Omental fat pad (tissue), 4 donors: ENCODE measurements at places on chromosomes 16 and 17. TPM values are rescaled to one million over a fixed set of nuclear protein-coding genes. Genes with fewer than 3 reads are reported as not detected.

Gene TP53TG3C
- not detected for total RNA-seq

DNA sequence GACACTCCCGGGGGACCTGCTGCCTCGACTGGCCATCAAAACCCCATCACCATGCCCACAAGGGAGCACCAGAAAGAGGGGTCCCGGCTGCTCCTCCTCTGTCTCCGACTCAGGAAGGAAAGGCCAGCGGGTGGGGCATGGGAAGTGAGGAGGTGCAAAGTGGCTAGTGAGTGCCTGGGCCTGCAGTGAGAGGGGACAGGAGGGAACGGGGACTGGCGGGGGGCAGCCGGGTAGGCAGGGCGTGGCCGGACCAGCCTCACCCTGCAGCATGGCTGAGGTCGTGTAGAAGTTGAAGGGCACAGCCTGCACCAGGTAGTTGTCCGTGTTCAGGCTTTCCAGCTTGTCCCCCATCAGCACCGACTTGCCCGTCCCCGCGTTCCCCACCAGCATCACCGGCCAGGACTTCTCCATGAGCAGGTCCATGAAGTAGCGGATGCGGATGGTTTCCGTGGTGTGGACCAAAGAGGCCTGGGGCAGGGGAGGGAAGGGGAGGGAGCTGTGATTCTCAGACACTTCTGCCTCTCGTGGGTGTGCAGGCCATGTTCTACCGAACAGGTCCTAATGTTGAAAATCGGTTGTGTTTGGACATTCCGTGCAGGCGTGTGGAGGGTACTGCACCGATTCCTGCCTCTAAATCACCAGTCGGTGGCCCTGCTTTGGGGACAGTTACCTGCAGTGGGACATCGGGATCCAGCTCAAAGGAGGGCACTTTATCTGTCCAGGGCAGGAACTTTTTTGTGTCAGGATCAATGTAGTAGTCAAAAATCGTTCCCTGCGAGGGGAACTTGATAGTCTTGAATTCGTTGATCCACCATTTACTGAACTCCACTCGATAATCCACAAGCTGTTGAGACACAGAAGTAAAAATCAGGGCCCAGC, 91.7 kb downstream of the DNAH17 start:
- no peak for DNase-seq

GRCh38 chr16:54632322-54633220, 298.1 kb upstream of the IRX5 start:
- DNase-seq: no peak

Gene TRPV3
- 0.88 TPM for total RNA-seq

Gene MMP28
- 43.1 TPM for total RNA-seq

- no peak for DNase-seq
These were observed 70.0 kb downstream of the CNGB1 start for GRCh38 chr16:57900796-57901479.

Gene NF1
- total RNA-seq: 51.9 TPM

Gene BRIP1
- total RNA-seq: 0.79 TPM
